ENCODE measurements at places on chromosomes 12 and 14.

DNA sequence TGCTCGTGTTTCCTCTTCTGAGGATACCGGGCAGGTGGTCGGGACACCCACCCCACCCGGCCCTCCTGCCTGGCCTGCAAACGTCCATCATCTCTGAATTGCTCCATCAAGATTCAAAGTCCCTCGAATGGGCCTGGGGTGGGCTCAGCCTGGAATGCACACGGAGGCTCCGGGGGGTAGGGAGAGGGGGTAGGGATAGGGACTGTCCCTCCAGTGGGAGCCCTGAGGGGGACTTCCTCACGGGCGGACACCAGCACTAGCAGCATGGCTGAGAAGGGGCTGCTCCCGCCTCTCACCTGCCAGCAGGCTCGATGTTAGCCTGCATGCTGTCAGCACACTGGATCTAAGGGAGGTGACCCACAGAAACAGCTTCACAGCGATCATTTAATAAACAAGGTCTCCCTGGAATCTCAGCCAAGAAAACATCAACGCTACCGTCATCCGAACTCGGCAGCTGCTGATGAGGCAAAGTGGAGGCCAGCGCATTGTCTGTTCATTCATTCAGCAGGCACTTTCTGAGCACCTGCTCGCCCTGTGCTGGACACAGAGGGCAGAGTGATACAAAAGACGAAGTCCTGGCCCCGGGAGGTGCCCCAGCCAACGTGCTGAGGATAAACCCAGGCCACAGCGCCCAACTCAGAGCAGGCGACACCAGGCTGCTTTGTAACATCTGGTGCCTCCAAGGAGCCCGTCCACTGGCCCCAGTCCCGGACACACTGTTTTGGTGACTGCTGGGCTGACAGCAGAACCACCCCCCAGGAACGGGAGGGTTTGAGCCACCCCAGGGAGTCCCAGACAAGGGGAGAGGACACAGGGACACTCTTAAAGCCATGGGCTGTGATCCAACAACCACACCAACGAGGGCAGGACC is 6.3 kb downstream of the TMEM179 start:
- peak; percentile 36 for DNase-seq

- DNase-seq, result no peak
These were observed 47.9 kb downstream of the GALC start for GRCh38 chr14:87944987-87945604.

DNA sequence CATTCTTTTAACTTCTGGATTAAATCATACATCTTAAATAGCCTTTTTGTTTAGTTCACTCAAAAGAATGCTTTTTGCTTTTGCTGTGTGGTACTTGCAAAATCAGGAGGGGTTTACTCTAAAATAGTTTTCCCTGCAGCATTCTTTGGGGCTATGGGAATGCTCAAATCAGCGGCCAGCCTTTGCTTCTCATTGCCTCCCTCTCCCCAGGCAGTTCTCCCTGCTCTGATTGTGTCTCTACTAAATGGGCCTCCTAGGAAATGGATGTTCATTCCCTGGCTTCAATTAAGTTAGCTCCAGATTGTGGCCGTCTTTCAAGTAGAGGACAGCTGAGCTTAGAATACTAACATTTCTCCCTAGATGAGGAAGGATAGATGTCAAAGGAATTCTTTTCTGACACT is 4.4 kb downstream of the TULP3 start:
- DNase-seq, result no peak

- DNase-seq, result peak; percentile 52
These were observed 18.9 kb downstream of the BCAT1 start for GRCh38 chr12:24929953-24930352.

- DNase-seq, result no peak
These were observed 52.5 kb downstream of the KANSL2 start for GRCh38 chr12:48629541-48629940.
